ENCODE measurements at places on chromosomes 1 and 21.

DNA sequence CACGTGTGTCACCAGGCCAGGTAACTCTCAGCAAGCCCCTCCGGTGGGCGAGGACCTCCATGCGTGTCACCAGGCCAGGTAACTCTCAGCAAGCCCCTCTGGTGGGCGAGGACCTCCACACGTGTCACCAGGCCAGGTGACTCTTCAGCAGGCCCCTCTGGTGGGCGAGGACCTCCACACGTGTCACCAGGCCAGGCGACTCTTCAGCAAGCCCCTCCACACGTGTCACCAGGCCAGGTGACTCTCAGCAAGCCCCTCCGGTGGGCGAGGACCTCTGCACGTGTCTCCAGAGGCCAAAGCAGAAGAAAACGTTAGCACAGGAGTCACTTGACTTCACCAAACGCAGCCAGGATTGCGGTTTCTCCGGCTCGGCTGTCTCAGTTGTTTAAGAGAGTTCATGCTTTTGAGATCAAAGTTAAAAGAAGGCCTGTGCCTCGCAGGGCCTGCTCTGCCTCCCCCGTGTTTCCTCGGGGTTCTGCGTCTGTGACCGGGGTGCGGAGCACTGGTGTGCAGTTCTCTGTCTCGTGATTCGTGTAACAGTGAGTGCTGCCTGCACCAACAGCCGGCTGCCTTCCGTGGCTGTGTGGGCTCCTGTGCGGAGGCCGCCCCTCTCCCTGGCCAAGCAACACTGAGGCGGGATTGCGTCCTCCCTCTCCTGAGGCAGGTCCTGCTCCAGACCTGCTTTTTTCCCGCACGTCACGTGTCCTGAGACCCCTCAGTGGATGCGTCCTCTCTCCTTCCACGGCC is 56.6 kb downstream of the PRKCZ start:
- no peaks in the 10 kb centered on the region for H3K27me3 ChIP-seq
- H3K4me3 ChIP-seq: no peak overlapping the region
- H3K36me3 ChIP-seq: no peaks in the 10 kb centered on the region

DNA sequence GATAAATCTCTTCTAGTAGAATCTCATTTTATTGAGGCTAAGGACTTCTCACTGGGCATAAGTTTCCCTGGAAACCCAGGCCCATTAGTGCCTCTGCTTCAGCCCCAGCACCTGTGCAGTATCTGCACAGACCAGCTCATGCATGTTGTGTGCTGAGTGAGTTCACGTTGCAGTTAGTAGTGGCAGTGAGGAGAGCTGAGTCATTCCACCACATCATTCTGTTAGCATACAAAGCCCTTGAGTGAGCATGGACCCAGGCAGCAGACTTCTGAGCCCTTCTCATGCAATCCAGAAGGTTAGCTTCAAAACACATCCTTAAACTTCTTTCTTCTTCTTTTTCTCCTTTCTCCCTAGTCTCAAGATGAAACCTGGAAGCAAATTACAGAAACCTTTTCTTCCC is 45.8 kb upstream of the NTPCR start:
- no peak overlapping the region for H3K4me3 ChIP-seq
- no peak for DNase-seq
- H3K36me3 ChIP-seq: no peaks in the 10 kb centered on the region

DNA sequence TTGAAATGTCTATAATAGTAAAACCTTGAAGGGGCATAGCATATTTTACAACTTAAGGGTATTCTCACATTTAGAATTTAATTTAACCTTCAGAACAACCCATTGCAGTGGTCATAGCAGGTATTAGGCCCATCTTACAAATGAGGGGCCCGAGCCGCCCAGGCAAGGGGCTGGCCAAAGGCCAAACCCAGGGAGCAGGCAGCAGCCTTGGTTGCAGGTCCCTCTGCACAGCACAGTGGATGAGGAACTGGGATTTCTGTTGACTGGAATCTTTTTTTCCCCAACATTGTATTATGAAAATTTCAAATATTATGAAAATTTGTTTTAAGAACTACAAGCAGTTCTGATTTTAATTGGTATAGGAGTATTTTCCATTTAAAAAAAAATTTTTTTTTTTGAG is 33.2 kb downstream of the CCSAP start:
- no peaks in the 10 kb centered on the region for H3K4me1 ChIP-seq
- H3K36me3 ChIP-seq: no peaks in the 10 kb centered on the region
- no peak for DNase-seq
- H3K4me3 ChIP-seq: no peak overlapping the region
- no peak overlapping the region for H3K27ac ChIP-seq
- H3K27me3 ChIP-seq: no peaks in the 10 kb centered on the region

- H3K27ac ChIP-seq: no peak overlapping the region
- H3K4me3 ChIP-seq: no peak overlapping the region
- peaks cover 12% of the 10 kb centered on the region for H3K36me3 ChIP-seq
- no peak for DNase-seq
- no peaks in the 10 kb centered on the region for H3K27me3 ChIP-seq
Observed at GRCh38 chr1:26932531-26932930, 11.0 kb downstream of the NUDC start.

All from neural progenitor cell (in vitro differentiated cells).